ENCODE measurements at places on chromosomes 1 and 21.
A peak's percentile ranks its signal among the peaks of the same experiment; 100 is the strongest.

GRCh38 chr1:38569932-38570656 lies 289.5 kb downstream of the RRAGC start:
- DNase-seq = no peak

- no peak for DNase-seq
Observed at GRCh38 chr1:116113615-116114014, 2.4 kb downstream of the MAB21L3 start.

DNA sequence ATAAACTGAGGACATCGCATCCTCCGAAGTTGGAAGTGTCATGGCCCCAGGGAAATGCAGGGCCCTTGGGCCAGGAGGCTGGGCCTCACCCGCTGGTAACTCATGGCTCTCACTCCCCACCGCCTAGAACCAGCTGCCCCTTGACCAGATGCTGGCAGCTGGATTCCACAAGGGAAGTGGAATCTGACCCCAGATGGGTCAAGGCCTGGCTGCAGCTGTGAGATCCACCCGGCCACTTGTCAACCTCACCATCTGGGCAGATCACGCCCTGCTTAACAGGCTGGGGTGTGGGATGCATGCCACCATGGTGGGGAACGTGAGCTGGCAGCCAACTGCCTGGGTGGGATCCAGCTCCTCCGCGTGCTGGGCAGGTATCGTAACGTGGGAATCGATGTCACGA lies 25.5 kb downstream of the KCNAB2 start:
- DNase-seq = no peak

DNA sequence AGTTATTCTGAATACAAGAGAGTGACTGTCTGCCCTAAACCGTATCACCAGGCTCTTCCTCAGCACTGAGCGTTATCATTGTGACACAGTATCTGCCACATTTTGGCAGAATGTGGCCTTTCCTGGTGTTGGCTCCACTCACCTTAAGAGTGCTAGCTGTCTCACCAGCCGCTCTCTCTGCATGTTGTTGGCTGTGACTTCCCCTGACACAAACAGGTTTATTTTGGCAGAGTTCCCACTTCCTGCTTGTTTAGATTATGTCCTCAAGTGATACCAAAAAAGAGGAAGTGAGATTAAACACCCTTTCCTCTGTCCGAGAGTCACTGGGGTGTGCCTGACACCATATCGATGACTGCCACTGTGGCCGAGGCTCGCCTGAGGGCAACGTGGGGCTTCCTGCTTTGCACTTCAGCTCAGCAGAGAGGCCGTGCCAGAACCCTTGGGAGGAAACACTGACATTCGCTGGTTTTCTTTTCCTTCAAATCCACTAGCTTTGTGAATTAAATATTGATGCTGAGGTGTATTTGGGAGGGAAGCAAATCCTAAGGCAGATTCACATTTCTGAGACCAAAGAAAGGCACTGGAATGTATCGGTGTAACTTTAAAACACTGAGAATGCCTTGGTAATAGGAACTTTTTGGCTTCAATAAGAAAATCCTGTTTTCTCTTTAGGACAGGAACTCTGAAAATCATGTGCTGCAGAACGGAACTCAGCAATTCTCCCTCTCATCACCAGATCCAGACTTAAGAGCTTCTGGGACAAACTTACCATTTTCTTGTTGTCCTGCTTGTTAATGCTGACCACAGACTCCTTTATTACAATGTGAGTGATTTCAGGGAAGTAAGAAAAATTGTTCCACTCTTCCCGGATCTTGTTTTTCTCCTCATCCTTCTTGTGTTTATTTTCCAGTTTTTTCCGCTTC lies 102.1 kb downstream of the JAK1 start:
- DNase-seq = peak; percentile 31

DNA sequence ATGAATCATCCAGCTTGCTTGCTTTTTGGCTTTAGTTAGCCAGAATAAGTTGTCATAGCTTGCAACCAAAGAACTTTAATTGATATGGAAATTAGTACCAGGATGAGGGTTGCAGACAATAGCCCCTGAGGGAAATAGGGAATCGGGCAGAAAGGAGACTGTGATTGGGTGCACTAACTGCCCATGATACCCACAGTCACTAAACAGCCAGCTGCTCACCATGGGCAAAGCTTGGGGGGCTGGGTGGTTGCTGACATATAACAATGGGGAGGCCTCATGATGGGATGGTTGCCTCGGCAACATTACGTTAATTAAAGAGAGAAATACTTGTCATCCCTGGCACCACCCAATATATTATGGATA lies 17.8 kb upstream of the PLA2G2E start:
- no peak for DNase-seq

DNA sequence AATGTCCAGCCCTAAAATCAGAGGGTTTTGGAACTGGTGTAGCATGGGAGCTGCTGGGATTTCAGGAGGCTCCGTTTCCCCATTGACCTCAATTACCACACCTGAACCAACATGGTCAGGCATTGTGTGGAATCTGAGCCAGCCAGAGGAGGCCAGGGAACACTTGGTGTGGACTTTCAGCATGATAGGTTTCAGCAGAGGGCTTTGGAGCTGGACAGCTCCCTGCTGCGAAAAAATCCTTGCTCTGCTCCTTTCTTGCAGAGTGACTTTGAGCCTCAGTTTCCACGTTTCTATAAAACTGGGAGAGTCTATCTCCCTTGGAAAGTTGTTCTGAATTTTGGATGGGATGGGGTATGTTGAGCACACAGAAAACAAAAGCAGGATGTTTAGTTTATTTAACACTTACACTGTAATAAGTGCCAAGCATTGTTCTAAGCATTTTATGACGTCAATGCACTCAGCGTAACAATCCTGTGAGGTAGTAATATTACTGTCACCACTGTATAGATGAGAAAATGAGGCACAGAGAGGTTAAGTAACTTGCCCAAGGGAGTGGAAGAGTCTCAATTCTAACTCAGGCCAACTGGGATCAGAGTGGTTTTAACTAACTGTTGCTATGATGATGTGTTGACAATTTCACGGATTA lies 168.0 kb downstream of the GRIK3 start:
- no peak for DNase-seq

DNA sequence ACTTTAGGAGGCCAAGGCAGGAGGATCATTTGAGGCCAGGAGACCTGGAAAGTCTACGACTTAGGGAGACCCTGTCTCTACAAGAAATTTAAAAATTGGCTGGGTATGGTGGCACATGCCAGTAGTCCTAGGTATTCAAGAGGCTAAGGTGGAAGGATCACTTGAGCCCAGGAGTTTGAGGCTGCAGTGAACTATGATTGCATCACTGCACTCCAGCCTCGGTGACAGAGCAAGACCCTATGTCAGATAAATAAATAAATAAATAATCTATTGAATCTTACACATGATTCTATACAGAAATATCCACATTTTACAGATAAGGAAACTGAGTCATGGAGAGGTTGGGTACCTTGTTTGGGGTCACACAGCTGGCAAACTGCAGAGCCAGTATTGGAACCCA lies 89.1 kb downstream of the MAN1C1 start:
- DNase-seq = no peak

DNA sequence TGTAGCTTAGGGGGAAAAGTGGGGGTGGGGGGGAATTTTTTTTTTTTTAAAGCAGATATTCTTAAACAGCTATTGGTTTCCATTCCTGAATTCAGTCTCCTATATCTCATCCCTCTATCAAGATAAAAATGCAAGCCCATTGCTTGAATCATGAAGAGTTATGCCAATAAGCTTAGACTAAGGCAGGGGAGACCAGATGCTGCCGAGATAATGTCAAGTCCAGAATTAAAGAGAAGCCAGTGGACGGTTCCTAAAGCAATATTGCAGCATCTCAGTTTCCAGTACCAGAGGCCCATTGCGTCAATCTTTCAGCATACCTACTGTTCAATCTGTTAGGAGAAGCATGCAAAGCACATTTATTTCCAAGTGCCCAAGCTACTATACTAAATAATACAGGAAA lies 309.4 kb downstream of the BARHL2 start:
- no peak for DNase-seq

- DNase-seq = no peak
Observed at GRCh38 chr1:24621121-24621520, 22.0 kb upstream of the SRRM1 start.

- DNase-seq = peak; percentile 38
Observed at GRCh38 chr1:225896937-225897549, 8.1 kb upstream of the LEFTY1 start.

DNA sequence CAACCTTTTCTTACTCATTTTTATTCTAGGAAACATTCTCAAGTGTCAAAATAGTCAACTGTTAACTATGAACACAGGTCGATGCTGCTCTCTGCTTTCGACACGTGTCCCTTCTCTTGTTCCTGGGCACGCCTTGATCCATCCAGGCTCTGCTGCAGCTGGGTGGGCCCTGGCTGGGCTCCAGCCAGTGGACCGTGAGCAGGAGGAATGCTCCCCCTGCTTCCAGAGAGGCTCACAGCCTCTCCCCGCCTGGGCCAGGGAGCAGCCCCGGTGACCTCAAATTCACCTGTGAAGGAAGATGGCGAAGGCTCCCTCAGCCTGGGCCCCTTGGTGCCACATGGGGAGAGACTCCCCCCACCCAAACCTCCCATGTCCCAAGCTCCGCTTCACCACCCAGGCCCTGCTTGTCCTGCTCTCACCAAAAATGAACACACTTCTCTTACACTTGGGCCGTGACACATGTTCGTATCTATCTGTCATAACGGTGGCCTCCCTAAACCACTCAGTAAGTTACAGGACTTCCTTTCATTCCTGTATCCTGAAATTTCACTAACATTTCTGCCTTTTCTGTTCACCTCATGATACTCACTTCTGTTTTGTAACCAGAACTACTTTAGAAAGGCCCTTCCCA lies 24.6 kb upstream of the ADARB1 start:
- no peak for DNase-seq

- no peak for DNase-seq
Observed at GRCh38 chr1:175341631-175342429, 149.3 kb upstream of the KIAA0040 start.

- no peak for DNase-seq
Observed at GRCh38 chr1:247387565-247387964, 28.4 kb upstream of the NLRP3 start.

DNA sequence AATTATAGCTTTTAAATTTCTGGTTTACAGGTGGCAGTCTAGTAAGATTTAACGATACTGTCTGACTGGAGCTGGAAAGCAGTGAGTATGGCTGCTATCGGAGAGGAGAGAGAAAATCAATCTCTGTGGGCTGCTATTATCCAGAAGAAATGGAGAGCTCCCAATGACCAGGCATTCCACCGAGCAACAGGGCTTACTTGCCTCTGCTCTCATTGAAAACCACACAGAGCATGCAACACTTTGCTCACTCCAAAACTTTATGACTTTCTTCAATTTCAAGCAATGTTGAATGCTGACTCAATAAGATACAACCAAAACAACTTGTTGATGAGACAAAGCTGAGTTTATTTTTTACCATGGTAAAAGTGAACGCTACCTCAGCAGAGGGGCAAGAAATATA lies 337.0 kb upstream of the NCAM2 start:
- no peak for DNase-seq

- no peak for DNase-seq
Observed at GRCh38 chr1:179124873-179125272, 43.0 kb downstream of the TOR3A start.

DNA sequence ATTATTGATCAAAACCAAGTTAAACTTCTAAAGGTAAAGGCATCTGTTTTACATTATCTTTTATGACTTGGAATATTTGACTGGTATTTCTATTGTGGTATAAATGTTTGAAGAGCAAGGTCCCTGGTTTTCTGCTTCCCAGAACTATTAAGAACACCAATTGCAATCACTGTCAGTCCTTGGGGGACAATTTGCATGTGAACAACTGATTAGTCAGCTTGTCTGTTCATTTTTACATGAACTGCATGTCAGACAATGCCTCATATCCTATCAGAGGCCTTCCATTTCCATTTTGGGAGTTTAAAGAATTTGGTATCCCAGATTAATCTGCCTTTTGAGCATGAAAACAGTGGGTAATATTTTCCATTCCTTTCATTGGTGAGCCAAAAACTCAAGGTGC lies 654.9 kb upstream of the USP24 start:
- DNase-seq = no peak

- no peak for DNase-seq
Observed at GRCh38 chr1:234875328-234875952, 253.2 kb downstream of the TOMM20 start.

DNA sequence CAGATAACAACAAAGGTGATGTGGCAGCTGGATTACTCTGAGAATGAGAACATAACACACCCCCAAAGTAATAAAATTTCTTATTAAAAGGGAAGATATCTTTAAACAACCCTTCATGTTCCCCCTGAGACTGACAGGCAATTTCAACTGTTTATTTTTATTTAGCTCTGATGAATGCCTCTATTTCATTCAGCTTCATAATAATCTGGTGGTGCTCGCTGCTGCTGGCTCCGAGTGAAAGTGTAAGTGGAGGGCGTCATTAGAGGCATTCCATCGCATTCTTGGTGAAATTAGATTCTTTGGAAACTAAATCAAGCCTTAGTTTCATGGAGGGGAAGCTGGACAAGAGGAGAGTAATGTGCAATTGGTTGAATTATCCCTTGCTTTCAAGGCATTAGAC lies 128.9 kb downstream of the GRIK1 start:
- DNase-seq = no peak

- no peak for DNase-seq
Observed at GRCh38 chr1:88813471-88813870, 77.9 kb downstream of the GTF2B start.

DNA sequence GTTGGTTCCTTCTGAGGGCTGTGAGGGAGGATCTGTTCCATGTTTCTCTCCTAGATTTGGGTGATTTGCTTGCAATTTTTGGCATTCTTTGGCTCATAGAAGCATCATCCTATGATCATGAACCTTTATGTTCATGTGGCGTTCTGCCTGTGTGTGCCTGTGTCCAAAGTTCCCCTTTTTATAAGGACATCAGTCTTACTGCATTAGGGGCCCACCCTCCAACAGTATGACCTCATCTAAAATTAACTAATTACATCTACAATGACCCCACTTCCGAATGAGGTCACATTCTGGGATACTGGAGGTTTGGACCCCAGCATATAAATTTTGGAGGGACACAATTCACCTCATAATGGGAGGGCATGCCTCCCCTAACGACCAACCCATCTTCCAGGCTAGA lies 12.8 kb upstream of the CAMK1G start:
- DNase-seq = no peak

GRCh38 chr1:82578086-82578726 lies 777.5 kb downstream of the ADGRL2 start:
- no peak for DNase-seq

DNA sequence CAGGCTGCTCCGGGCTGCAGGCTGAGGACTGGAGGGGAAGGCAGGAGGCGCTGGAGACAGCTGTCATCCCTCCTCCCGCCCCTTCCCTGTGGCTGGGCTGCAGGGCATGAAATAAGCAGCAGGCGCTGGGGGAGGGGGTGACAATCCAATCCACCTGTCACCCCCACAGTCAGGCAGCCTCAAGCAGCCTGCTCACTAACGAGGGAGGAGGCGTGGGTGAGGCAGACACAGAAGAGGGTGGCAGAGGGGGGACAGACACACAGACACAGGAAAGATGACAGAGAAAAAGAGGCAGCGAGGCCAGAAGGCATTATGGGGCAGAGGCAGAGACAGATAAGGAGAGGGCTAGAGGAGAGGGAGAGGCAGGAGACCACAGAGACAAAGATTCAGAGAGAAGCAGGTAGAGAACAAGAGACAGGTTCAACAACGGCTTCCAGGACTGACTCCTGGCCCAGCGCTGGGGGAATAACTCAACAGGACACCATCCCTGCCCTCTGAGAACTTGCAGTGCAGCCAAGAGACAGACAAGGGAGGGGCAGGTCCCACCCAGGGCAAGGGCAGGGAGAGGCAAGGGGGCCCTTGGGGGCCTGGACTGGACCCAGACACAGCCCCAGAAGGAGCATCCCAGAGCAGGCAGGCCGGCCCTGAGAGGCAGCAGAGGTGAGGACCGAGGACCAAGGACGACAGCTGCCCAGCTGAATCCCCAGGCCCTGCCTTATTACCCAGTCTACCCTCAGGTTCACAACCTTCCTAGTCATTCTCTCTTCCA lies 11.2 kb downstream of the MEF2D start:
- DNase-seq = no peak

Measured in stimulated activated CD8-positive, alpha-beta memory T cell treated with anti-CD3 and anti-CD28 coated beads, Interleukin-4, amount 100 ng/mL, for 24 hours (primary cell).